Chondrocyte (in vitro differentiated cells): ENCODE measurements at places on chromosomes 7 and 10. TPM values are rescaled to one million over a fixed set of nuclear protein-coding genes. Genes with fewer than 3 reads are reported as not detected.

TCAF2 gene
- total RNA-seq: 2.1 to 2.8 TPM (median 2.3 TPM) in 3 replicates

COL28A1 gene
- total RNA-seq: 0.21 to 0.31 TPM (median 0.25 TPM) in 3 replicates

PRKG1 gene
- total RNA-seq: 22.8 to 27.1 TPM (median 23.4 TPM) in 3 replicates

WEE2 gene
- not detected in 3 replicates for total RNA-seq

PRLHR gene
- total RNA-seq: not detected in 3 replicates

KLF14 gene
- 0.10 TPM in 1 of 3 replicates, not detected in the others for total RNA-seq

BTBD16 gene
- total RNA-seq: 0.10 to 0.29 TPM in 2 of 3 replicates, not detected in the other

RBP4 gene
- 10.7 to 30.1 TPM (median 29.3 TPM) in 3 replicates for total RNA-seq

KLF6 gene
- 201 to 355 TPM (median 330 TPM) in 3 replicates for total RNA-seq

CRYGN gene
- total RNA-seq: not detected in 3 replicates

PLCE1 gene
- total RNA-seq: 9.9 to 14.7 TPM (median 10.6 TPM) in 3 replicates

SOSTDC1 gene
- total RNA-seq: not detected in 3 replicates

PLAU gene
- total RNA-seq: 54.2 to 84.9 TPM (median 54.8 TPM) in 3 replicates

GRCh38 chr10:75648351-75648750 lies 216.9 kb downstream of the LRMDA start:
- no peaks in the 10 kb centered on the region for H3K4me1 ChIP-seq
- peaks cover 27% of the 10 kb centered on the region for H3K27me3 ChIP-seq
- H3K27ac ChIP-seq: no peak overlapping the region
- no peak for DNase-seq
- H3K36me3 ChIP-seq: no peaks in the 10 kb centered on the region

- no peak for DNase-seq
- H3K27me3 ChIP-seq: no peaks in the 10 kb centered on the region
- no peaks in the 10 kb centered on the region for H3K4me1 ChIP-seq
- H3K36me3 ChIP-seq: peaks cover 4% of the 10 kb centered on the region
- H3K27ac ChIP-seq: no peak overlapping the region
Observed at GRCh38 chr10:61733358-61733940, 70.7 kb downstream of the CABCOCO1 start.

DNA sequence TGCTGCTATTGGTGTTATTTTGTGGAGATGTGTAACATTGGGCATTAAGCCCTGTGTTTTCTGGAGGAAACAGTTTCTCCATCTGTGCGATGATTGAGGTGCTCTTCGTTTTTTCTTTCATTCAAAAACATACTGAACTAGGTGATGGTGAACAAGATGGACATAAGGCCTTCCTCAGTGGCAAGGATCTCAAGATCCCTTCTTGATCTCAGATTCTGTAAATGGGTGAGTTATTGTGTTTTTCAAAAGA lies 759 bp upstream of the ELAPOR2 start:
- peak overlapping the region; percentile 70 for H3K4me3 ChIP-seq
- peaks cover 11% of the 10 kb centered on the region for H3K4me1 ChIP-seq
- no peak for DNase-seq
- no peak overlapping the region for H3K27ac ChIP-seq
- no peaks in the 10 kb centered on the region for H3K27me3 ChIP-seq

GRCh38 chr7:78130446-78131215 lies 332.1 kb downstream of the PHTF2 start:
- H3K27ac ChIP-seq: no peak overlapping the region
- H3K4me1 ChIP-seq: peaks cover 5% of the 10 kb centered on the region
- H3K27me3 ChIP-seq: no peaks in the 10 kb centered on the region
- DNase-seq: no peak

- no peak overlapping the region for H3K27ac ChIP-seq
- H3K4me3 ChIP-seq: no peak overlapping the region
- no peaks in the 10 kb centered on the region for H3K27me3 ChIP-seq
- peak; percentile 73 for DNase-seq
- H3K36me3 ChIP-seq: peaks cover 5% of the 10 kb centered on the region
Observed at GRCh38 chr10:5583525-5584175, 58.9 kb downstream of the CALML3 start.

DNA sequence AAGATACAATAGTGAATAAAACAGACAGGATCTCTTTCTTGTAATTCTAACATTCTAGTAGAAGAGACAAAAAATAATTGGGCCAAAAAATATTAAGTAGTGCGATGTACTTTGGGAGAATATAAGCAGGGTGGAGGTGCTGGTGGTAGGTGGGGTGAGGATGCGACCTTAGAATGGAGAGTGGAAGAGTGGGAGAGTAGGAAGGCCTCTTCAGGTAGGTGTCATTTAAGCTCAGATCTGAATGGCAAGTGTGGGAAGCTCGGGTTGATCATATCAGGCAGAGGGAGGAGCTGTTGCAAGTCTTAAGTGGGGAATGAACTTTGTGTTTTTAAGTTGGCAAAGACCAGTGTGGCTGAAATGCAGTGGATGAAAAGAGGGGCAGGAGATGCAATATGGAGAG lies 3.8 kb upstream of the IFRD1 start:
- no peak overlapping the region for H3K4me3 ChIP-seq
- no peak for DNase-seq
- no peaks in the 10 kb centered on the region for H3K36me3 ChIP-seq

DNA sequence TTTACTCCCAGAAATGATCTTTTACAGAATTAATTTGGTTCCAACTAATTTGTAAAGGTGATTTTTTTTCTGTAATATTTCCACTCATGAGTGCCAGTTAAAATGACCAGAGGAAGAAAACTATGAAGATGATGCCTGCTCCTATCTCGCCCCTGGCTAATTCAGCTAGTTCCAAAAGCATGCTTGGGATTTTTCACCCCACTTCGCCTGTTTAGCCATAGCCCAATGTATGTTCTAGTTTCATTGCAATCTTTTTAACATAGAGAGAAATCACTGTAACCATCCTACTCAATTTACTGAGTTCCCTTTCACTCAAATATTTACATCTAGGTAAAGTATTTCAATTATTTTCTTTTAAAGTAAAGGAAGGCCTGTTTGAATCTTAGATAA lies 23.0 kb upstream of the STK17A start:
- H3K4me3 ChIP-seq: no peak overlapping the region
- no peak overlapping the region for H3K27ac ChIP-seq
- H3K36me3 ChIP-seq: no peaks in the 10 kb centered on the region
- DNase-seq: no peak
- H3K4me1 ChIP-seq: no peaks in the 10 kb centered on the region

GRCh38 chr10:97071496-97071895 lies 114.3 kb downstream of the SLIT1 start:
- no peak overlapping the region for H3K27ac ChIP-seq
- peaks cover 53% of the 10 kb centered on the region for H3K27me3 ChIP-seq
- H3K36me3 ChIP-seq: no peaks in the 10 kb centered on the region
- DNase-seq: peak; percentile 61

- no peaks in the 10 kb centered on the region for H3K36me3 ChIP-seq
- H3K27ac ChIP-seq: peak overlapping the region; percentile 98
- DNase-seq: no peak
- peak overlapping the region; percentile 98 for H3K4me3 ChIP-seq
- peaks cover 71% of the 10 kb centered on the region for H3K4me1 ChIP-seq
- no peaks in the 10 kb centered on the region for H3K27me3 ChIP-seq
Observed at GRCh38 chr7:123746931-123747488, 1.8 kb downstream of the WASL start.

DNA sequence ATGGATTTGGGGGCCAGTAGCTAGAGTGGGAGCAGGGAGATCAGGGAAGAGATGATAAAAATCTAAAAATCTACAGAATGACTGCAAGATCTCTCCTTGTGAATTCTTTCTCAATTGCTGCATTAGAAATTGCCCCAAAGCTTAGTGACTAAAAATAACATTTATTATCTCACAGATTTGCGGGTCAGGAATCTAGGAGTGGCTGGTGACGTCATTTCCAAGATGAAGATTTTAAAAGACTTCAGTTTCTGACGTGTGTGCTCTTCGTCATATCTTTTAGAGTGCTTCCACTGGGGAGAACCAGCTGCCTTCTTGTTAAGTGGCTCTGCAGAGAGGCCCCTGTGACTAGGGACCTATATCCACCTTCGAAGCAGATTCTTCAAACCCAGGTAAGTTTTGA lies 112.6 kb downstream of the DGKI start:
- H3K4me3 ChIP-seq: no peak overlapping the region
- DNase-seq: no peak
- H3K4me1 ChIP-seq: peaks cover 15% of the 10 kb centered on the region
- no peaks in the 10 kb centered on the region for H3K27me3 ChIP-seq
- H3K27ac ChIP-seq: peak overlapping the region; percentile 4

DNA sequence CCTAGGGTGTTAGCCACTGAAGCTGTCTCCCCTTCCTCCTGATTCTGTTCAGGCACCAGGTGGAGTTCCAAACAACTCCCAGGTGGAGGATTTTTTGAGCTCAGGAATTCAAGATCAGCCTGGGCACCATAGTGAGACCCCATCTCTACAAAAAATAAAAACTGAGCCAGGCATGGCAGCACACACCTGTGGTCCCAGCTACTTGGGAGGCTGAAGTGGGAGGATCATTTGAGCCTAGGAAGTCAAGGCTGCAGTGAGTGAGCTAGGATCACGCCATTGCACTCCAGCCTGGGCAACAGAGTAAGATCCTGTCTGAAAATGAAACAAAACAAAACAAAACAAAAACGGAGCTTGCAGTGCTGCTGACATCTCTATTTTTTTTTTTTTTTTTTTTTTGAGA lies 128.8 kb upstream of the CALN1 start:
- H3K4me1 ChIP-seq: peaks cover 12% of the 10 kb centered on the region
- H3K27me3 ChIP-seq: no peaks in the 10 kb centered on the region
- H3K27ac ChIP-seq: no peak overlapping the region
- no peaks in the 10 kb centered on the region for H3K36me3 ChIP-seq
- DNase-seq: no peak

DNA sequence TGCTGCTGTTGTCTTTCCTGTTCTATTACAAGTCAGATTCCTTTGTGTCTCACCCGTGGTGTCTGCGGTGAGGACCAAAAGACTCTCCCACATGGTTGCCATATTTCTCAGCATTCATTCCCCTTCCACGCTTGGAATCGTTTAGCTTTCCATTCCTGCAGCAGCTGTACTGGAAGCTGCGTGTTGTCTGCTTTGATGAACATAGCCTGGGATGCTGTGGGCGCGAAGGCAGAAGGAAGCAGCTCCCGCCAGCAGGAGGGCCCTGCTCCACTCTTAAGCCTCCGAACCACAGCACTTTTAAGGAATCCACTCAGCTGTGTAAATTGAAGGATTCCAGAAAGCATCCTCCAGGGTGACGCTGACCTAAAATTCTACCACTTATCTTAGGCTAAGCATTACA lies 303.6 kb upstream of the PITRM1 start:
- peaks cover 1% of the 10 kb centered on the region for H3K27me3 ChIP-seq
- DNase-seq: no peak
- peaks cover 21% of the 10 kb centered on the region for H3K4me1 ChIP-seq
- no peaks in the 10 kb centered on the region for H3K36me3 ChIP-seq
- H3K4me3 ChIP-seq: no peak overlapping the region
- no peak overlapping the region for H3K27ac ChIP-seq

GRCh38 chr7:157851501-157852067 lies 514.8 kb downstream of the DNAJB6 start:
- no peaks in the 10 kb centered on the region for H3K36me3 ChIP-seq
- H3K27me3 ChIP-seq: no peaks in the 10 kb centered on the region
- peaks cover 7% of the 10 kb centered on the region for H3K4me1 ChIP-seq
- peak; percentile 52 for DNase-seq
- peak overlapping the region; percentile 64 for H3K4me3 ChIP-seq

DNA sequence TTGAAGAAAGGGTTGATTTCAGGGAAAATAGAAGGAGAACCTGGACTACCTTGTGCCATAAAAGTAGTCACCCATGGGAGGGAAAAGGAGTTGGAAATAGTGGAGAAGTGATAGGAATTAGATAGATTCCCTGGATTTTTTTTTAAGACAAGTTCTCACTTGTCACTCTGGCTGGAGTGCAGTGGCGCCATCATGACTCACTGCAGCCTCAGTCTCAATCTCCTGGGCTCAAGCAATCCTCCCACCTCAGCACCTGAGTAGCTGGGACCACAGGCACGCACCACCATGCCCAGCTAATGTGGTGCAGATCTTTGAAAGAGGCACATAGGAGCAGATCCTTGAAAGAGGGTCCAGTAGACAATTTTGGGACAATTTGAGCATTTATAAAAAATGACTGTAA lies 9.5 kb upstream of the BLNK start:
- H3K27ac ChIP-seq: no peak overlapping the region
- DNase-seq: no peak
- H3K4me1 ChIP-seq: no peaks in the 10 kb centered on the region
- no peak overlapping the region for H3K4me3 ChIP-seq
- peaks cover 23% of the 10 kb centered on the region for H3K27me3 ChIP-seq

GRCh38 chr7:115747174-115747573 lies 283.4 kb downstream of the TFEC start:
- H3K4me3 ChIP-seq: no peak overlapping the region
- H3K27ac ChIP-seq: no peak overlapping the region
- no peaks in the 10 kb centered on the region for H3K36me3 ChIP-seq
- H3K4me1 ChIP-seq: peaks cover 4% of the 10 kb centered on the region
- no peaks in the 10 kb centered on the region for H3K27me3 ChIP-seq

DNA sequence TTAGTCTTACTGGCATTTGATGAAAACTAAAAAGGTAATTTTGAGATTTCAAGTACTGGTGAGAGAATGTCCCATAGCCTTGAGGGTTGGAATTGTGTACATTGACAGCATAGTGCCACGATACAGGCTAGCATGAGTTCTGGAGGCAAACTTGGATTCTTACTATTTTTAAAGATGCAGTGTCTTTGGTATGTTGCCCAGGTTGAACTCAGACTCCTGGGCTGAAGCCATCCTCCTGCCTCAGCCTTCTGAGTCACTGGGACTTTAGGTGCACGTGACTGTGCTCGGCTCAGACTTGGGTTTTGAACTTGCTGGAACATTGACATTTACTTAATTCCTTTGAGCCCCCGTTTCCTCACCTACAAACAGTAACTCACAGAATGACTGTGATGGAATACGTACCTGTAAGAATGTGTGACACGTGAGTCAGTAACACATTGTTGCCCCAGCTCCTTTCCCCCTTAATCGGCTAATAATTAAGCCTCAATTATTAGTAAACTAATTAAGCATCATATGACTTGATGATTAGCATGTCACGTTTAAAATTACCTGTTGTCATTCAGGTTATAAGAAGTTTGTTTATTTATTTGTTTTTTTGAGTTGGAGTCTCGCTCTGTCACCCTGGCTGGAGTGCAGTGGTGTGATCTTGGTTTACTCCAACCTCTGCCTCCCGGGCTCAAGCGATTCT lies 10.6 kb downstream of the DNAJB6 start:
- no peaks in the 10 kb centered on the region for H3K27me3 ChIP-seq

DNA sequence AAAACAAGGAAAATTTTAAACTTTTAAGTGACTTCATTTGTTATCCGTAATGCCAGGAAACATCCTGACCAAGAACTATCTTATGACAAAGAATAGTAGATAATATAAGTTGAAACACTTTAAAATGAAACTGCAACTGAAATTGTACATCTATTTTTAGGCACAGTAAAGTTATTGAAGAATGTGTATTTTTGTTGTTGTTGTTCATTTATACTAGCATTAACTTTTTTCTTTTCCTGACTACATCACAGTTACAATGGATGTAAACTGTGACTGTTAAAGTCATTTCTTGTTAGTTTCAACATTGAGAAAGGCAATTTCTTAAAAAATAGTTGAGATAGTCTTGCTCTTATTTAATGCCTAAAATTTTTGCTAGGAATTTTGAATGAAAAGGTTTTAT lies 2.6 kb downstream of the CPED1 start:
- H3K4me3 ChIP-seq: peak overlapping the region; percentile 46
- no peaks in the 10 kb centered on the region for H3K36me3 ChIP-seq
- no peaks in the 10 kb centered on the region for H3K27me3 ChIP-seq

- peak; percentile 79 for DNase-seq
- H3K36me3 ChIP-seq: peaks cover 3% of the 10 kb centered on the region
- peak overlapping the region; percentile 87 for H3K27ac ChIP-seq
- H3K4me1 ChIP-seq: peaks cover 45% of the 10 kb centered on the region
Observed at GRCh38 chr10:86953747-86954680, 3.4 kb downstream of the MMRN2 start.

- no peaks in the 10 kb centered on the region for H3K27me3 ChIP-seq
- no peak for DNase-seq
- H3K4me3 ChIP-seq: no peak overlapping the region
- no peak overlapping the region for H3K27ac ChIP-seq
- H3K4me1 ChIP-seq: peaks cover 9% of the 10 kb centered on the region
Observed at GRCh38 chr10:76357726-76358415, 926.4 kb downstream of the LRMDA start.
